ENCODE measurements at places on chromosomes 16 and 17.

DNA sequence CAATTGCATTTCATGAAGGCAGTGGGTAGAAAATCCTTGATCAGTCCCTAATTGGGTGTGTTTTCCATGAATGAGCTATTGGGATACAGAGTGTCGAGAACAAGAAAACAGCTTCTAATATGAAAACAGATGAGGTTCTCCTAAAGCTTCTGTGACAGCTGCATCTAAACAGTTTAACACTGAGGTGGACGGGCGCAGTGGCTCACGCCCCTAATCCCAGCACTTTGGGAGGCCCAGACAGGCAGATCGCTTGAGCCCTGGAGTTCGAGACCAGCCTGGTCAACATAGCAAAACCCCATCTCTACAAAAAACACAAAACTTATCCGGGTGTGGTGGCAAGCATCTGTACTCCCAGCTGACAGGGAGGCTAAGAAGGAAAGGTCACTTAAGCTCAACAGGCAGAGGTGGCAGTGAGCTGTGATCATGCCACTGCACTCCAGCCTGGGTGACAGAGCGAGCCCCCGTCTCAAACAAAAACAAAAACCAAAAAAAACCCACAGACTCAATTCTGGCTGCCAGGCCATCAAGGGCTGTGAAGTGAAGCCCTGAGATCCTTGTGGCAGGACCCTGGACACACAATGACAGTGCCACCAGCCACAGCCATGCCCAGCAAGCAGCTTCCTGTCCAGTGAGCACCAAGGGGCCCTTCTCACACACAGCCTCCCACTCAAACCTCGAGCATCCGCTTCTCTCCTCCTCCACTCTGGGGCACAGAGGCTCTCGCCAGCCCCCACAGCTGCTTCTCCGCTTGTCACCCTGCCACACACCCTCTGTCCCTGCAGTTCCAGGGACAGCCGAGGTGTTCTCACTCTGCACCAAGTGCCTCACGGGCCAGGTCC is 44.0 kb downstream of the ANKRD11 start:
- DNase-seq = no peak

GRCh38 chr16:57043248-57043647 is 49.1 kb upstream of the CPNE2 start:
- DNase-seq = no peak

- DNase-seq = no peak
These were observed 29.0 kb downstream of the PLD6 start for GRCh38 chr17:17177176-17177575.

GRCh38 chr17:37847811-37848331 is 76.3 kb upstream of the TBC1D3K start:
- no peak for DNase-seq

DNA sequence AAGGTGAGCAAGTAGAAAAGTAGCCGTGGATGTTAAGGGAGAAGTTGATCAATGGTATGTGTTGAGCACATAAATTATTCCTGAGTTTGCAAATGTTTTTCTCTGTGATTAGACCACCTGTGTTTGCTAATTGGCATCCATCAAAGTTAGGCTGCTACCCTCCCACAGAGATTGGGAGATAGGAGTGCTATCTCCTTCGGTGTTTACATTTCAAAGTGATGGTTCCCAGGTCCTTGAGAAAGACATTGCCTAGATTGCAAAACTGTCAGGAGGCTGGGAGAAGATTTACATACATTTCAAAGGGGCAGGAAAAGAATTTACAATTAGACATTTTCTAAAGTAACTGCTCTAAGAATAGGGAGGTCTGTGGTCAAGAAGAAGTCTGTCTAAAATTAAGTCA is 54.3 kb upstream of the CNTNAP4 start:
- DNase-seq = no peak

DNA sequence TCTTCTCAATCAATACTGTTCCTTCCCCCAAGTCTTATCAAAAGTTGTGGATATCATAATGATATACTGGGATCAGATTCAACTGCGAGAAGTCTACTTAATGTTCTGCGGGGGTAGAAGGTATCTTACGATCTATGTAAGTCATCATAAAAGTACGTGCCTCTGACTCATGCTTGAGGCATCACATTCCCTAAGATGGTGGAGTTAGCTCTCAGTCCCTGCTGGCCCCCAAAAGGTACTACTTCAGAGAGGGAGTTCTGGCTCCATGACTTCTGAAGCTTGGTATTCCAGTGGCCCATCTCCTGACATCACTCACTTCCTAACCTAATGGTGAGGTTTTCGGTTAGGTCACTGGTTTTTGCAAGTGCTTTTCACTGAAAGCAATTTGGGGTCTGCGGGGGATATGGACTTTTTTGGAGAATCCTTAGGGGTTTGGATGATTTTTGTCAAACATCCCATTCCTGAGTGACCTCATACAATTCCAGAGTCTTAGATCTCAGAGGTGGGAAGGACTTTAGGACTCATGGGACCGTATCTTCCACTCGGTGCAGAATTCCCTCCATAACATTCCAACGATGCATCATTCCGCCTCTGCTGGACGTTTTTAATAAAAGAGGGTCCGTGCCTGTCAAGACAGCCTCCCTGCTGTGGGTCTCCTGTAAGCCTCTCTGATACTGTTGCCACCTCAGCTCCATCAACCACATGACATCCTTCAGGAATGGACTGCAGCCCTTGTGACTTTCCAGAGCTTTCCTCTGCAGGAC is 74.3 kb downstream of the DYNLRB2 start:
- no peak for DNase-seq
